ENCODE measurements at places on chromosomes 5 and 9. TPM values are rescaled to one million over a fixed set of nuclear protein-coding genes. Genes with fewer than 3 reads are reported as not detected.

The PHYHD1 gene
- 0.05 TPM for polyA plus RNA-seq

The DUSP1 gene
- 4,884 TPM for polyA plus RNA-seq

The FST gene
- polyA plus RNA-seq: 0.23 TPM

The GRIA1 gene
- not detected for polyA plus RNA-seq

The SURF1 gene
- polyA plus RNA-seq: 98.4 TPM

The ZFP37 gene
- polyA plus RNA-seq: 0.07 TPM

The PIGO gene
- polyA plus RNA-seq: 19.1 TPM

The PIP5KL1 gene
- 0.39 TPM for polyA plus RNA-seq

Data from CD14-positive monocyte (primary cell).